ENCODE measurements at places on chromosomes 4 and X. TPM values are rescaled to one million over a fixed set of nuclear protein-coding genes. Genes with fewer than 3 reads are reported as not detected.

GRCh38 chr4:12445711-12446235 lies 1017.1 kb upstream of the HS3ST1 start:
- no peak for DNase-seq
- no peaks in the 10 kb centered on the region for H3K36me3 ChIP-seq
- H3K4me3 ChIP-seq: no peak overlapping the region
- no peaks in the 10 kb centered on the region for H3K27me3 ChIP-seq

- no peaks in the 10 kb centered on the region for H3K36me3 ChIP-seq
- peaks cover 2% of the 10 kb centered on the region for H3K4me1 ChIP-seq
These were observed 5.6 kb downstream of the PNCK start for GRCh38 chrX:153667956-153668396.

GRCh38 chr4:54840430-54840829 lies 182.7 kb downstream of the KIT start:
- no peaks in the 10 kb centered on the region for H3K27me3 ChIP-seq
- H3K36me3 ChIP-seq: no peaks in the 10 kb centered on the region
- no peak for DNase-seq
- no peak overlapping the region for H3K4me3 ChIP-seq

DNA sequence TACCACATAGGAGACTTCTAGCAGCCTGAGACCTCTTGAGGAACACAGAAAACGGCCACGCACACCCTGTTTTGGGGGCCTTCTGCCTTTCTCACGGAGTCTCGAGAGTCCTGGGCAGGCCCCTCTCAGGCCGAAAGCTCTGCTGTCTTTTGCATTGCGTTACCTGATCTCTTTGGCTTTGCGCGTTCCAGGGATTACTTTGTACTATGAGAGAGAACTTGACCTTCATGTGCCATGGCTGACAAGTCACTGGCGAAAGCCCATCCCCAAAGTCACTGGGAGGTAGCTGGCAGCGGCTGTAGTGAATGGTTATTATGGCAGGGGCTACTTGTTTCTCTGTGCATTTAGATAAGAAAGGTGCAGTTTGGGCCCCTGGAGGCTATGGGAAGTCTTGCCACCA lies 8.0 kb upstream of the NAT8L start:
- no peak overlapping the region for H3K4me3 ChIP-seq
- no peak for DNase-seq
- H3K36me3 ChIP-seq: no peaks in the 10 kb centered on the region
- peaks cover 11% of the 10 kb centered on the region for H3K27me3 ChIP-seq
- H3K27ac ChIP-seq: no peak overlapping the region
- no peaks in the 10 kb centered on the region for H3K4me1 ChIP-seq

Gene F11
- not detected for total RNA-seq

DNA sequence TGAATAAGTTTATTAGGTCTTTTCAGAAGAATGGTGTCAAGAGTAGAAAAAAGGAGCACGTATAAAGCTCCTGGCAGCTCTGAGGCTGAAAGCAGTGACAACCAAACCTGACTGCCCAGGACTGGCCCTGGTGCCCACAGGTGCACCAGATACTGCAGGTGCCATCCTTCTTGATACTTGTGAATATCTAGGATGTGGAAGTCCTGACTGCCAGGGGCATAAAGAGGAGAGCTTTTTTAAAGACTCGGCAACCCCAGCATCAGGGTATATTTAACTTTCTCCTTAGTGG lies 60.7 kb downstream of the TMEM150C start:
- H3K27me3 ChIP-seq: no peaks in the 10 kb centered on the region
- H3K4me3 ChIP-seq: no peak overlapping the region
- H3K4me1 ChIP-seq: no peaks in the 10 kb centered on the region
- DNase-seq: no peak
- no peak overlapping the region for H3K27ac ChIP-seq
- no peaks in the 10 kb centered on the region for H3K36me3 ChIP-seq

DNA sequence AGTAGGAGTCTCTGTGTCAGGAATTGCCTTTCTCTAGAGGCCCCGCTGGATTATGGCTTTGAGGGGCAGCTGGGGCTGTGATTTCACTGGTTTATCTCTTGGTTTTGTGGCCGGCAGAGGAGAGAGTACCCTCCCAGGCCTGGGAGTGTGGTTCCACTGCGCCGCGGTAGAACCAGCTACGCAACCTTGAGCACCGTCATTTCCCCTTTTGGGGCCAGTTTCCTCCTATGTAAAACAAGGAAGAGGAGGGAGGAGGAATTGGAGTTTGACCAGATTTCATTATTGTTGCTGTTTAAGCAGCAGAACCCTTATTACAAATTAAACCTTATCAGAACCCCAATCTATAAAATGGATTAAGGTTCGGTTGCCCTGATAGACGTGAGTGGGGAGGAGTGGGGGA lies 4.4 kb downstream of the SOX3 start:
- peaks cover 3% of the 10 kb centered on the region for H3K4me1 ChIP-seq
- no peaks in the 10 kb centered on the region for H3K36me3 ChIP-seq
- H3K4me3 ChIP-seq: no peak overlapping the region
- no peak overlapping the region for H3K27ac ChIP-seq

Gene HMGN5
- total RNA-seq: 2.9 TPM
